Stomach (tissue), 19 donors: ENCODE measurements at places on chromosomes 4 and X. TPM values are rescaled to one million over a fixed set of nuclear protein-coding genes. Genes with fewer than 3 reads are reported as not detected.
A peak's percentile ranks its signal among the peaks of the same experiment; 100 is the strongest.

Gene PCDH10
- total RNA-seq = not detected

DNA sequence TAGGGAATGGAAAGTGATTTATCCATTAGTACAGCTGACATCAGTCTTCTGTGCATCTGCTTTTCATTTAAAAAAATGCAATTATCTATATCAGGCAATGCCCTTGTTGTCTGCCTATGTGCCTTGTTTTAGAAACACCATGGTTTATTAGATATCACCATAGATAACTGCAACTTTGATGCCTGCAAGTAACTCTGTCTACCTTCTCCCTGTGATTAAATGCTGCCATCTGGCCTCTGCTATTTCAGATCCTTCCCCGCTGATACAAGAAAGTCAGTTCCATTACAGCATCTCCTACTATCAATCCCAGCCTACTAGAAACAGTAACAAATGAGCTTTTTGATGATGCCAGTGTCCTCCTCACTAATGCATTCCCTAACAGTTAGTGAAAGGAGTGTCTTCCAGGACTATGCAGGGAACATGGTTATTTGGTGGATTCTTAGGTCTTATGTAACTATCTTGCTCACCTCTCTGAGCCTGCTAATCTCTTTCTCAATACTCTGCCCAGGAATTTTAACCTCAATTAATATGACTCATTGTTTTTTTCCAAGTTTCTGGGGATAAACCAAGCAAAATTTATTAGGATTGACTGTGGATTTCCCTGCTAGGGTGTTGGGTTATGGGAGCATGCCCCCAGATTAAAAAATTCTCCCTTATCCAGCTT, 444.9 kb downstream of the RAPGEF2 start:
- H3K36me3 ChIP-seq = no peaks in the 10 kb centered on the region
- H3K4me3 ChIP-seq = no peak overlapping the region
- H3K4me1 ChIP-seq = no peaks in the 10 kb centered on the region
- no peak overlapping the region for H3K27ac ChIP-seq
- no peaks in the 10 kb centered on the region for H3K27me3 ChIP-seq

GRCh38 chr4:144480068-144480467, 165.9 kb upstream of the HHIP start:
- no peaks in the 10 kb centered on the region for H3K4me1 ChIP-seq
- no peak overlapping the region for H3K4me3 ChIP-seq
- no peaks in the 10 kb centered on the region for H3K27me3 ChIP-seq
- no peak for DNase-seq

- no peak overlapping the region for H3K4me3 ChIP-seq
- H3K4me1 ChIP-seq = peaks cover 16% of the 10 kb centered on the region
- no peak for DNase-seq
These were observed 10.1 kb downstream of the SORCS2 start for GRCh38 chr4:7202411-7202810.

DNA sequence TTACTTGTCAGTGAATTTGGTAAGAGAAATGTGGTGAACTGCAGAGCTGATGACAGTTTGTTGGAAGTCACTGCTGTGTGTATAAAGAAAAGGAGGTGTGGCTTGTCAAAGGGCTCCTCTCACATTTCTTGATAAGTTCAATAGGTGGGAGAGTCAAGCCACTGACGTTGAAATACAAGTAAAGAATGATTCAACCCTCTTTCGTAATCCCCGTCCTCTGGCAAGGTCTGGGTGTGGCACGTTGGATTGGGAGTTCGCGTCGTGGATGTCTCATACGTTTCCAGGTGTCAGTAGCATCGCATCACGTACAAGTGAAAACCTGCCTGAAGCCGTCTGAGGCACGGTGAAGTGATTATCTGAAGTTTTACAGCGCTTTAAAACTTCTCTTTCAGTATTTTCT, 76.4 kb downstream of the EGF start:
- no peaks in the 10 kb centered on the region for H3K4me1 ChIP-seq
- H3K4me3 ChIP-seq = no peak overlapping the region
- no peaks in the 10 kb centered on the region for H3K36me3 ChIP-seq
- H3K27ac ChIP-seq = no peak overlapping the region
- DNase-seq = peak; percentile 53

GRCh38 chrX:148412006-148412405, 88.4 kb upstream of the AFF2 start:
- no peak overlapping the region for H3K4me3 ChIP-seq
- H3K4me1 ChIP-seq = no peaks in the 10 kb centered on the region
- H3K36me3 ChIP-seq = no peaks in the 10 kb centered on the region
- H3K27me3 ChIP-seq = no peaks in the 10 kb centered on the region
- DNase-seq = no peak

Gene UGT2B28
- not detected for total RNA-seq

Gene SHOX
- total RNA-seq = 7.5 TPM

DNA sequence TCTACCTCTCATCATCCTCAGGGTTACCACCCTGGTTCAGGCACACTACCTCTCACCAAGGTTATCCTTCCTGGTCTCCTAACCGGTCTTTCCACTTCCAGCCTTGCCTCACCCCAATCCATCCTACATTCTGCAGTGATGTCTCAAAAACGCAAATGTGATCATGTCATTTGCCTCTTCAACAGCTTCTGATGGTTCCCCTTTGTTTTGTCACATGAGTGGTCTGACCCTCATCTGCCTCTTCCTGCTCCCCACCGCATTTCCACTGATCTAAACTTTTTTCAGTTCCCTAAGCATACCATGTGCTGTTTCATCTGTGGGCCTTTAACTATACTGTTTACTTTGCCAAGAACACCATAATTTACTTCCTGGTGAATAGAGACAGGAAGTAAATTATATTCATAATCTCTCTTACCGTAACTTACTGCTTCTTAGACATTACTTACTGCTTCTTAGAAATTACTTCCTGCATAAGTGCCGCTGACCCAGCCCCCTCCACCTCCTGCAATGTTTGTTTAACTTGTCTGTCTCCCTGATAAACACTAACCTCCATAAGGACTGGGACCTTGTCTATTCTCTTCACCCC, 27.1 kb upstream of the NSUN7 start:
- no peak for DNase-seq
- H3K27me3 ChIP-seq = no peaks in the 10 kb centered on the region
- H3K4me1 ChIP-seq = peaks cover 23% of the 10 kb centered on the region
- H3K27ac ChIP-seq = peak overlapping the region; percentile 39
- no peaks in the 10 kb centered on the region for H3K36me3 ChIP-seq

- H3K27me3 ChIP-seq = no peaks in the 10 kb centered on the region
- no peaks in the 10 kb centered on the region for H3K4me1 ChIP-seq
- no peak for DNase-seq
- H3K4me3 ChIP-seq = no peak overlapping the region
- H3K36me3 ChIP-seq = no peaks in the 10 kb centered on the region
These were observed 98.8 kb upstream of the DHX15 start for GRCh38 chr4:24683116-24683515.

DNA sequence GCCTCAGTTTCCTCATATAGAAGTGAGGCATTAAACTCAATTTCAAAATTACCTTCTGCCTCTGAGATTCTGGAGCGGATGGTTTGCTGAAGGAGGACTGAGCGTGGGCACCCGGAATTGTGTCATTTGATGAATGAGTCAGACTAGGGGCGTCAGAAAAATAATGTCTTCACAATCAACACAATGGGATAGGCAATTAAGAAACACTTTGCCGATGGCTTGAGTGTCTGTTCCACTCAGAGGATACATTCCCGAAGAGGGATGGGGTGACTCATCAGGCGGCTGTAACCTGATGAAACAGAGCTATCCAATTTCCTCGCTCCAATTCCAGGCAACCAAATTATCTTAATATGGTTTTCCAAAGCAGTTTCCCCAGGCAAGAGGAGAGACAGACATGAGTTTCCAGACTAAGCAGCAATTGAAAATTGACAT, 1.2 kb upstream of the CHRNA9 start:
- H3K27me3 ChIP-seq = no peaks in the 10 kb centered on the region
- H3K4me1 ChIP-seq = no peaks in the 10 kb centered on the region
- no peaks in the 10 kb centered on the region for H3K36me3 ChIP-seq

Gene PCYT1B
- not detected for total RNA-seq

GRCh38 chr4:124526331-124526730, 186.2 kb downstream of the ANKRD50 start:
- H3K36me3 ChIP-seq = no peaks in the 10 kb centered on the region
- DNase-seq = no peak
- H3K27ac ChIP-seq = no peak overlapping the region
- H3K4me1 ChIP-seq = no peaks in the 10 kb centered on the region
- no peak overlapping the region for H3K4me3 ChIP-seq
- H3K27me3 ChIP-seq = no peaks in the 10 kb centered on the region

Gene VCX3A
- not detected for total RNA-seq

DNA sequence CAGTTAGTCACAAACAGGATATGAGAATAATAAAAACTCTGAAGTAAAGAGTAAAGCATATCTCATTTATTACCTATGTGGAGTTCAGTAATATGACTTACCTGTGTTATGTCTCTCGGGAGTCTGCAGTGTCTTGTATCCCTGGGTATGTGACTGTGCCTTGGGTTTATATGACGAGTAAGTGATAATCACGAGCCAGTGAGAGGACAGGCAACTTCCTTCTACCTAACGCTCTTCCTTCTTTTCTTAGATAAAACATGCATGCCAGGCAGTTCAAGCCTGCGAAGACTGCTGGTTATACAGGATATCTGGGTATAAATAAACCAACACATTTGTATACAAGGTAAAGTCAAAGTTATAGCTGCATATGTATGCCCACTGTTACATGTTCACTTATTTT, at the start of gene HPGDS:
HPGDS (minus strand) TSS at position 143 of the 400 bp plus-strand sequence. CDS start 8,207 bp downstream, outside the sequence.
- H3K27ac ChIP-seq = no peak within 1 kb of the TSS
- H3K4me1 ChIP-seq = no peaks in the 10 kb centered on the region
- no peaks in the 10 kb centered on the region for H3K27me3 ChIP-seq
- no peak within 1 kb of the TSS for H3K4me3 ChIP-seq

DNA sequence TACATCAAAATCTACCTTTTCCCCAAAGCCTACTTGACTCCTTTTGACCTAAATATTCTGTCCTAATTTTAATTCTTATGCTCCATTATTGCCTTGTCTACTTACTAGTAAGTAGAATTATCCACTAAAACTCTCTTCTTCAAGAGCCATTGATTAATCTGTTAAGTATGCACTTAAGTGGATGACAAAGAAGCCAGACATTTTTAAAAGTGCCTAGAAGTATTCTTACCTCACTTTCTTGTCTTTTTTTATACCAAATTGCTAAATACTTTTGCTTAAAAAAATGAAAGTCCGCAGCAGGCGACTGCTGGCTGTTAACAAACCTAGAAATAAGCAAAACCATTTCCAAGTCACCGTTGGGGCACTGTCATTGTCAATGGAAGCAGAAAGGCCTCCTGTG, 20.1 kb upstream of the FRMPD4 start:
- H3K4me1 ChIP-seq = no peaks in the 10 kb centered on the region
- no peak overlapping the region for H3K27ac ChIP-seq
- H3K36me3 ChIP-seq = no peaks in the 10 kb centered on the region
- no peaks in the 10 kb centered on the region for H3K27me3 ChIP-seq
- H3K4me3 ChIP-seq = no peak overlapping the region
- no peak for DNase-seq

Gene SSX2B
- total RNA-seq = not detected

GRCh38 chr4:57490520-57491255, 380.5 kb upstream of the IGFBP7 start:
- no peak overlapping the region for H3K4me3 ChIP-seq
- no peaks in the 10 kb centered on the region for H3K4me1 ChIP-seq
- no peaks in the 10 kb centered on the region for H3K27me3 ChIP-seq
- H3K36me3 ChIP-seq = no peaks in the 10 kb centered on the region
- peak; percentile 15 for DNase-seq

- H3K4me3 ChIP-seq = no peak overlapping the region
- no peak for DNase-seq
- H3K27ac ChIP-seq = no peak overlapping the region
- no peaks in the 10 kb centered on the region for H3K27me3 ChIP-seq
- peaks cover 67% of the 10 kb centered on the region for H3K4me1 ChIP-seq
These were observed 8.7 kb downstream of the SMAD1 start for GRCh38 chr4:145490361-145490760.

DNA sequence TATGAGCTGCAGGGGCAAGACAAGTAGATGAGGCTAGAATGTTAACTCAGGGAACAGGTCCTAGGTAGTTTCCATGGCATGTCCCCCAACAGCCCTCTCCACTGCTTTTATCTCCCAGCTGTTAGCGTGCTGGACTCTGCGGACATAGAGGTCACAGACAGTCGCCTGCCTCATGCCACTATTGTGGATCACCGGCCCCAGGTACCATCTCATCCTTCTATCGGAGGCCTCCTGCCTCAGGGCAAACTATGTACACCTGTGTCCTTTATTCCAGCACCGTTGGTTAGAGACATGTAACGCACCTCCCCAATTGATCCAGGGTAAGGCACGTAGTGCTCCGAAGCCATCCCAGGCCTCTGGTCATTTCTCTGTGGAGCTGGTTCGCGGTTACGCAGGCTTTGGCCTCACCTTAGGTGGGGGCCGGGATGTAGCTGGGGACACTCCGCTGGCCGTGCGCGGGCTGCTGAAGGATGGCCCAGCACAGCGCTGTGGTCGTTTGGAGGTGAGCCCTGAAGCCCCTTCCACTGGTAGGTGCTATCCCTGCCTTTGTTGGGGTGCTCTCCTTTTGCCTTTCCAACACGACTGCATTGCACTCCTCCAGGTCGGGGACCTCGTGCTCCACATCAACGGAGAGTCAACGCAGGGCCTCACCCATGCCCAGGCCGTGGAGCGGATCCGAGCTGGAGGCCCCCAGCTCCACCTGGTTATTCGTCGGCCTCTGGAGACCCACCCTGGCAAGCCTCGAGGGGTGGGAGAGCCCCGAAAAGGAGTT, 2.2 kb downstream of the MAGIX start:
- no peak for DNase-seq
- no peaks in the 10 kb centered on the region for H3K27me3 ChIP-seq
- H3K4me3 ChIP-seq = no peak overlapping the region

Gene SPINK2
- not detected for total RNA-seq

- no peaks in the 10 kb centered on the region for H3K4me1 ChIP-seq
- peak; percentile 63 for DNase-seq
- H3K27me3 ChIP-seq = no peaks in the 10 kb centered on the region
- no peak overlapping the region for H3K4me3 ChIP-seq
These were observed 36.0 kb downstream of the PLAC1 start for GRCh38 chrX:134622056-134622812.
